ENCODE measurements at places on chromosomes 7 and 10.
A peak's percentile ranks its signal among the peaks of the same experiment; 100 is the strongest.

DNA sequence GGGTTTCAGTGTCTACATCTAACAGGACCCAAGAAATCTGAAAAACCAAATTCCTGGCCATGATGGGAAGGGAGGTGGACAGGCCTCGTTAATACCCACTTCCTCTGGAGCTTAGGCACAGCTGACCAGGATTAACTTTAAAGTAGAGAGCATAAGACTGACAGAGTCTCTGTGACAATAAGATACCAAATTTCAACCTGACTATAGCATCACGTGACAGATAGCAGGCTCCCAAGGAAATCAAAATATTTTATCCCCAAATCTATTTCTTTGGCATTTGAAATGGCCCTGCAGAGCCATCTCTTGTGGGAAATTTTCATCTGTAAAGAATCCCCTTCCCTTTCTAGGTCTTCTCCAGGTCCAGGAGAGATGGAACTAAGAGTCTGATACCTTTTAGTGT, 258.3 kb downstream of the TCERG1L start:
- DNase-seq, result no peak

GRCh38 chr7:128861957-128862570, 592 bp upstream of the ATP6V1F start:
- DNase-seq, result no peak

- peak; percentile 21 for DNase-seq
These were observed 93.5 kb downstream of the FOXP2 start for GRCh38 chr7:114508086-114508485.

GRCh38 chr10:85719408-85719807, 647.2 kb downstream of the GRID1 start:
- no peak for DNase-seq
